Activated CD4-positive, alpha-beta memory T cell treated with anti-CD3 and anti-CD28 coated beads for 36 hours (primary cell): ENCODE measurements at places on chromosomes 16 and 17. TPM values are rescaled to one million over a fixed set of nuclear protein-coding genes. Genes with fewer than 3 reads are reported as not detected.

DNA sequence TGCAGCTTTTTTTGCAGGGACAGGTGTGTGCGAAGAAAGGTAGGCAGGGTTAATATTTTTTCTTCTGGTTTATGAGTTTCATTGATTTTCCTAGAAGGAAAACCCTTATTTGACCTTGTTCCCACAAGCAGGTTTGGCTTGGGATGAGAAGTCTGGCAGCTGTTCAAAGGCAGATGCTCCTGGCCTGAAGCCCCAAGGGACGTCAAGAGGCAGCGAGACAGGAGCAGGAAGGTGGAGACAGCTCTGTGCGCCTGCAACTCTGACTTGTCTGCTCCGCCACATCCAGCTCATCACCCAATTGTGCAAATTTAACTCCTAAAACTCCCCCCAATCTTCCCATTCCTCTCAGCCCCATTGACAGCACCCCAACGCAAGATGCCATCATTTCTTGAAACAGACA lies 136.8 kb upstream of the XYLT1 start:
- no peak for DNase-seq

- DNase-seq: no peak
These were observed 154.0 kb upstream of the ASIC2 start for GRCh38 chr17:33447090-33447489.

Gene MYBBP1A
- total RNA-seq: 66.6 TPM

Gene ENPP7
- total RNA-seq: not detected

- DNase-seq: no peak
These were observed 46.1 kb upstream of the NLRP1 start for GRCh38 chr17:5630434-5630833.

Gene IRF8
- 41.7 TPM for total RNA-seq

Gene FZD2
- not detected for total RNA-seq

Gene CNTD1
- total RNA-seq: not detected

Gene SPNS2
- total RNA-seq: 0.24 TPM

DNA sequence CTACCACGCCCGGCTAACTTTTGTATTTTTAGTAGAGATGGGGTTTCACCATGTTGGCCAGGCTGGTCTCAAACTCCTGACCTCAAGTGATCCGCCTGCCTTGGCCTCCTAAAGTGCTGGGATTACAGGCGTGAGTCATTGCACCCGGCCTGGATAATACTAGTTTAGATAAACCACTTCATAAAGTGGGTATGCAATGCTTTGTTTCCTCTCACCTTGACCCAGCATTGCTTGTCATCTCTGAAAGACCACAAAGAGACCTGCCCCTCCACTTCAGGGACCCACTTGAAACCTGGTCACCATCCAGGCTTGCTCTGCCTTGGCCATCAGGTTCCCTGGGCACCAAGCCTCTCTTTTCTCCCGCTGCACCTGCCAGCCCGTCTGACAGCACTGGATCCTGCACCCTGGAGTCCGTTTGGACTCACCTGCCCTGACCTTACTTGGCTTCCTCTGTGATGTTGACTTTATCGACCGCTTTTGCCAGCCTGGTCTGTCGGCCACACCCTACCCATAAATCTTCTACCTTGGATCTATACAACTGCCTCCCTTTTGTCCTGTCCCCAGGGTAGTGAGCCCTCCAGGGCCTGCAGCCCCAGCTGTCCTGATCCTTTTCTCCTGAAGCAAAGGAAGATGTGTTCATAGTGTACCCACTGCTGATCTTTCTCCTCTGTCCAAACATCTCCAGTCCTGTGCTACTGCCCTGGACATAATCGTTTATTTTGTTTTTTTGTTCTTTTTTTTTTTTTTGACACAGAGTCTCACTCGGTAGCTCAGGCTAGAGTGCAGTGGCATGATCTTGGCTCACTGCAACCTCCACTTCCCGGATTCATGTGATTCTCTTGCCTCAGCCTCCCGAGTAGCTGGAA lies 12.7 kb upstream of the ZG16 start:
- DNase-seq: no peak
